Left ventricle myocardium superior (tissue), 1 donor: ENCODE measurements at places on chromosomes 6 and 20. TPM values are rescaled to one million over a fixed set of nuclear protein-coding genes. Genes with fewer than 3 reads are reported as not detected.

- peak; percentile 58 for DNase-seq
Observed at GRCh38 chr6:7145885-7146828, 38.4 kb downstream of the RREB1 start.

DNA sequence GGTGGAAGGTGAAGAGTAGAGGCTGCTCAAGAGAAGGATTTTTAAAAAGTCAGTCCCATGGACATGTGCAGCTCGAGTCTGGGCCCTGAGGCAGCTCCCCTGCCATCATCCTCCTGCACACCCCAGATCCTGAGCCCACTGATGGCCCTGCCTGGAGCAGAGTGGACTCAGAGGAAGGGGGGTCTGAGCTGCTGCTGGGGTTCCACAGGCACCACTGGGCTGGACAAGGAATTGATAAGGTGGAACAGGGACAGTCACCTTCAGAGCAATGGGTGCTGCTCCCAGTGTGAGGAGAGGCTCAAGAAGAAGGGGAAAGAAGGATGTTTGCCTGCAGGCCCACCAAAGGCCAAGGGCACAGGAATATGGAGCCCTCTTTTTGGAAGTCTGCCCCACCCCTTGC, 6.2 kb downstream of the ULBP2 start:
- no peak for DNase-seq

GRCh38 chr6:143451531-143451930, 926 bp downstream of the PEX3 start:
- no peak for DNase-seq

GRCh38 chr6:136809091-136809860, 13.1 kb upstream of the PEX7 start:
- DNase-seq: no peak

DNA sequence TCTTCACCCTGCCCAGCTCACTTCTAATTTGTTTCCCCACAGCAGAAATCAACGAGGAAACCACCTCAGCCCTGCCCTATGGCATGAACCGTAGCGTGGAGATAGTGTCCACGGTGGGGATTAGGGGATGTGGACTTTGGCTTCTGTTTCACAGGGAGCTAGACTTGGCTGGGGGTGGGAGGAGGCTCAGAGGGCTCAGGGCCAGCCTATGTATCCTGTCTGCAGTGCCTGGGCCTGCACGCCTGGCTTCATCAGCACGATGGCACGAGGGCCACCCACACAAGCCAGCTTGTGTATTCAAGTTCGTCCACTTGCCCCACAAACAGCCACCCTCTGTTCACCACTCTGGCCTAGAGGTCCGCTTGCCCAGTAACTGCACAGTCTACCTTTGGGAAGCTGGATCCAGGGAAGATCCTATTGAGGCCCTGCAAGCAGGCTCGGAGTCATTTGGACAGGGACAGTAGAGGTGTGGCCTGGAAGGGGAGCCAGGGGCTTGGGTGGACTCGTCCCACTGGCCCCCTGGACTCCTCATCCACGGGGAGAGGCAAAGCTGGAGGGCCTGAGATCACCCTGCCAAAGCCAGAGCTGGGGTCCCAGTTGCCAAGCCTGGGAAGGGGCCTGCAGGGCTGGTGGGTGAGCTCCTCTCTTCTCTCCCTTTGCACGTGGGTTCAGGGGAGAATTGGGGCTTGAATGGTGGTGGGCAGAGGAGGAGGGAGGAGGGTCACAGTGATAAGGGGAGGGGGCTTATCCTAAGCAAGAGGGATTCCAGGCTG, 38.0 kb upstream of the FAM83D start:
- no peak for DNase-seq

DNA sequence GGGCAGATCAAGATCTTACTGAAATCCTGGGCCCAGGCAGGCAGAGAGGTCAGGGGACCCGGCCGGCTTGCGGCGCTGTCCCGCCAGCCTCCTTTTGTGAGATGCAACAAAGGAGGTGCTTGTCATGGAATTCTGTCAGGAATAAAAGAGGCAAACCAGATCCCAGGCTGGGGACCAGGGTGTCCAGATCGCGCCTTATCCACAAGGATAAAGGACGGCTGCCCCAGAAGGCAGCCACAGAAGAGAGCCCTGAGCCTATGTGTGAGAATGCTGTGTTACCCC, 42.6 kb upstream of the CDH22 start:
- DNase-seq: no peak

- no peak for DNase-seq
Observed at GRCh38 chr6:83883240-83883639, 23.8 kb downstream of the CYB5R4 start.

- DNase-seq: no peak
Observed at GRCh38 chr6:97909380-97909779, 626.4 kb upstream of the MMS22L start.

- peak; percentile 94 for DNase-seq
Observed at GRCh38 chr20:50460608-50461267, 49.4 kb upstream of the PTPN1 start.

- no peak for DNase-seq
Observed at GRCh38 chr20:17646961-17647301, 35.1 kb downstream of the RRBP1 start.

GRCh38 chr20:41572010-41572572, 46.1 kb downstream of the CHD6 start:
- DNase-seq: no peak

GRCh38 chr6:168190646-168191443, 111.8 kb upstream of the FRMD1 start:
- DNase-seq: no peak

DNA sequence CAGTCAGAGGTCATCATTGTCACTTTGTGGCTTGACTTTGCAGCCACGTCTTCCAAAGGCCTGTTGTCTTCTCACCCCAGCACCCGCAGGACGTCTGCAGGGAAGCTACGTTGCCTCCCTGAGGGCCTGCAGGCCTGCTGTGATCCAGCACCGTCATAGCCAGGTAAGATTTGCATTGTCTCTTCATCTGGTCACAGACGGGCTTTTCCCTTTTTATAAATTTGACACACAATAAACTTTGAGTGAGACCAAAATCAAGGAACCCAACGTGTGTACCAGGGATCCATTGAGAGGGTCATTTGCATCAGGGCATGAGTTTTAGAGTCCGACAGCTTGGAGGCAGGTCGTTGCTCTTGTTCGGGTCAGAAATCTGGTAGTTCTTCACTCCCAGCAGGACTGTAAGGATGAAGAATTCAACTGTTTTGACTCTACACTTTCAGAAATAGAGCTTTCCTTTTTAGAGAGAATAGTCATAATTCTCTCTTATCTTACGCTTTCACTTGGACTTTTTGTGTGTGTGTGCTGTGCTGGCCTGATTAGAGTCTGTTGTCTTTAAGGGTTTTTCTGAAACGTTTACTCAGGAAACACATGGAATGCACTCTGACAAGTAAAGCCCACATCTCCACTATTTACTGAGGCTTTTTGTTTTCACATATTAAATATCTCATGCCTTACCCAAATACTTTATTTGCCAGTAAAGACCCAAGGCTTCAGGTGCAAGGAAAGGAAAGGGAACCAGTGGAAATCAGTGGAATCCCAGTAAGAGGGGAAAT, 177.2 kb upstream of the TAB2 start:
- DNase-seq: no peak

Gene ANKRD66
- total RNA-seq: not detected

Gene UBE2J1
- total RNA-seq: 13.6 TPM

Gene FAM217A
- total RNA-seq: not detected

Gene GRM1
- total RNA-seq: 1.3 TPM

Gene TUBB2B
- total RNA-seq: 1.0 TPM

Gene LAMA5
- 110 TPM for total RNA-seq

Gene RIPK1
- total RNA-seq: 6.5 TPM

Gene MPIG6B
- 0.52 TPM for total RNA-seq

Gene LTA
- not detected for total RNA-seq

Gene TMEM170B
- total RNA-seq: 5.4 TPM
